Aorta (tissue), 5 donors: ENCODE measurements at places on chromosomes 3 and 15.

DNA sequence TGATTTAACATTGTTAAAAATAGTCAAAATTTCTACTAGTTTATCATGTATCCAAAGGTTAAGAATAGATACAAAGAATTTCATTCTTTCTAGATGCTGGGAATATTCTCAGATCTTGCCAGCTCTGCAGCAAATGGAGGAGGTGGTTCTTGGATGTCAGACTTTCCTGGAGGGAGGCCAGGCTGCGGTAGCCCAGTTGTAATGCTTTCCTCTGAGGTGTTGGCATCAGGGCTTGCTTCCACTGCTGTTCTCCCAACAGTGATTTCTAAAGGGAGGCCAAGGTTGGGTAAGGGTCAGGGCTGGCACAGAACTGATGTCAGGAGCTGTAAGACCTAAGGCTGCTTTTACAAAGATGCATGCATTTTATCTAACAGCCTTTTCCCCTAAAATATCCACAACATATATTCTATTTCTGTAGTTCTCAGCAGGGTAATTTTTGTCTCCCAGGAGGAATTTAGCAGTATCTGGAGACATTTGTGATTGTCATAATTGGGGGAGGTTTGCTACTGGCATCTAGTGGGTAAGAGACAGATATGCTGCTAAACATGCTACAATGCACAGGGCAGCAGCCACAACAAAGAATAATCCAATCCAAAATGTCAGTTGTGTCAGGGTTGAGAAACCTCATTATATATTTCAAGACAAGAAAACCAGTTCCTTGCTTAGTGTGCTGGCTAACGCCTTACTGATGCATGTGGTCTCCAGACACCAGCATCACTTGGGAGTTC, 42.0 kb upstream of the SPTSSB start:
- peak; percentile 87 for DNase-seq

GRCh38 chr15:87570206-87570605, 686.3 kb downstream of the NTRK3 start:
- DNase-seq, result no peak

GRCh38 chr3:138492980-138493675, 58.7 kb downstream of the ESYT3 start:
- DNase-seq, result no peak

- DNase-seq, result no peak
Observed at GRCh38 chr3:153284282-153284938, 122.4 kb downstream of the RAP2B start.

DNA sequence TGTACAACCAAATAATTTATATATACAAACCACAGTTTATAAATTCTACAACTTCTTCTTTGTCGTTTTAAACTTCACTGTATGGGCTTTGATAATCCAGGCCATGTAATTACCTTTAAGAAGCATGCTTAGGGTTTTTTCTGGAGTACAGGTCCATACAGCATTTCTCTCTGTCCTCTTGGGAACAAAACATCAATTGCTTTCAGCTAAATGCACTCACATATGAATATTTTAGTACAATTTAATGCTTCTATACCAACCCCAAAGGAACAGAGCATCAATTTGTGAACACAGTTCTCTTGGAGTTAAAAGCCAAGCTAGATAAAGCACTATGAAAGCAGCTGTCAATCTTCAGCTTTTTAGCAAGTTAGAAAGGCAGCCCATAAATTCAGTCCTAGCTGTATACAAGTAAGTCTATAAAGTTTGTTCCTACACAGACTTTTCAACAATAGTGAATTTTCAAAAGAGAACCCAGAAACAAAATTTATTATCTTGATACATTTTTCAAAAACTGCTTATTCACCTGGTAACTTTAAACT, 66.1 kb downstream of the ETFA start:
- DNase-seq, result no peak

GRCh38 chr3:155031186-155031585, 48.9 kb upstream of the MME start:
- DNase-seq, result no peak

- no peak for DNase-seq
Observed at GRCh38 chr3:110479731-110480130, 591.9 kb upstream of the NECTIN3 start.

DNA sequence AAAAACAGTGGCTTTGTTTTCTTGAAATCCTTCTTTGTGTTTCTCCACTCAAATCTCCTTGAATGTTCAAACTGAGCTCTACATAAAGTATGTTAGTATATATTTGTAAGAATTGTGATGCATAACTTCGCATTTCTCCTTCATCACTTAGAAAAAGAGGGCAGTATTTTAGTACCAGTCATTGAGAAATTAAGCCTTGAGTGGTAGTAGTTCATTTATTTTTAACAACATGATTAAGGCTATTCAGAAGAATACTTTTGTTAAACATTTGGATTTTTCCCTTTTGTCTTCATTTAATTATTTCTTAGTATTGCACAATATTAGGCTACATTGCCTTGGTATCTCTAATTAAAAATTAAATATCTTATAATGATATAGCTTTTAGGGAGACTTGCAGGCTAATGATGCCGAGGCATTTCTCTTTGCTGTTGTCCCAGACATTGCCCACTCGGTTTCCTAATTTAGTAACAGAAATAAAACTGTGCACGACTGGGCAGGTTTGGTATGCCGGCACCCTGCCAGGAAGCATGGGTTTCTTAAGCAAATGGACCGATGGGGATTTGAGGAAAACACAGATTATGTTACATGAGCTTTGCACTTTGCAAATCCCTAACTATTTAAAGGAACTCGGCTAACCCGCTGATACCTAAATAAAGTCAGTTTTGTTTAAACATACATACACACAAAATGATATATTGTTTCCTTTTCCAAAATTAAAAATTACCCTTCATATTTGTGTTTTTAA, 54.7 kb downstream of the LRRC28 start:
- peak; percentile 87 for DNase-seq

DNA sequence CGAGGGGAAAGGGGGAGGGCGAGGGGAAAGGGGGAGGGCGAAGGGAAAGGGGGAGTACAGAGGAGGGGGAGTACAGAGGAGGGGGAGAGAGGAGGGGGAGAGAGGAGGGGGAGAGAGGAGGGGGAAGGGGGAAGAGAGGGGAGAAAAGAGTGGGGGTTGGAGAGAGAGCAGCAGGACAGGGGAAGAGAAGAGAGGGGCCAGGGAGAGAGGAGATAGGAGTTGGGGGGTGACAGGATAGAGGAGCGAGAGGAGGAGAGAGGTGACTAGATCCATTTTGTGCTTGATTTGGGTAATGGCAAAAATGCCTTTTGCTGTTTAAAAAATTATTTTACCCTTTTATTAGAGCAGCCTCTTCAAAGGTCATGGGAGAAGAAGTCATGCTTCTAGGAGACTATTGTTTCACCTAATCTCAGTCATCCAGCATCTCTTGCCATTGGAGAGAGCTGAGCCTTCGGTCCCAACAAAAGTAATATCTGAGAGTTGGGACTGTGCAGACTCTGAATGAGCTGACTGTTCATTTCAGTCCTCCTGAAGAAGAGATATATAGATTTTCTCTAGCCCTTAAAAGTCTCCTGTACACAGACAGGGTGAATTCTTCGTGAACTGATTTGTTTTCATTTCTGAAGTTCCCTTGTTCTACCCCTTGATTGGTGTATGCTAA, 15.1 kb upstream of the TOP2B start:
- DNase-seq, result no peak

DNA sequence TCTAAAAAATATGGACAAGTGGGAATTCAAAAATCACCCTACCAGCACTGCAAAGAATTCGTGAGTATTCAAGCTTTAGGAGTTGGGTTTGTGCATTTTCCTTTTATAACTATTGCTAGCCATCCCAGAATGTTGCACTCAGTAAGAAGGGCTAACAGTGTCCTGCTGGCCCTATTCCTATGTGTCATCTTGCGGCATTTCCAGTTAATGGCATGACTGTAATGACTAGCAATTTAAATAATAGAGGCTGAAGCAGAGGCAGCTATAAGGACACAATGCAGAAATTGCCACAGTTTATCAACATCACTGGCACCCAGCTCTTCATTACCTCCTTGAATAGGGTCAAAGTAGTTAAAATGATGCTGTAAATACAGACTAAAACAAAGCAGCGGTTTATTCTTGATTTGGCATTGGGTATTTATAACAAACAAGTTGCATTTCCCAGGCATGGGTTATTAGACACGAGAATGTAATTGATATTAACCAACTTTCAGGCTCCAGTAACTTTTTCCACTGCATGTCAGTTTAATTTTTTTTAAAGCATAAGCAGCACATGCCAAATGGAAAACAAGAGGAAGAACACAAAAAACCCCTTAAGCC, 177.6 kb downstream of the FHIT start:
- no peak for DNase-seq

GRCh38 chr3:64209866-64210621, 15.2 kb downstream of the PRICKLE2 start:
- peak; percentile 92 for DNase-seq

DNA sequence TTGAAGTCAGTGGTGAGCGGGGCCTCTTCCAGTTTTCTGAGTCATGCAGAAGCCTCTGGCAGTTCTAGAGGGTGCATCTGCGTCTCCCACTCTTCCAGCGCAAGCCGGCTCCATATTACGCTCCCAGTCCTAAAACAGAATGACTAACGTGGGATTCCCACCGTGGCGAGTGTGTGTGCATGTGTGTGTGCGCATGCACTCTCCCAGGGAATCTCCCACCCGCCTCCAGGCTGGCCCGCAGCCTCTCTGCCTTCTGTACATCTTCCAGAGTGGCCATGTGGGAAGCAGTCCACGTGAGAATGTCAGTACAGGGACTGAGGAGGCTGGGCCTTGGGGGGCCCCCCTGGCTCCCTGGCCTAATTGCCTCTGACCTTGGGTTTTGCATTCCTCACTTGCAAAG, 87.7 kb downstream of the LSM3 start:
- no peak for DNase-seq

DNA sequence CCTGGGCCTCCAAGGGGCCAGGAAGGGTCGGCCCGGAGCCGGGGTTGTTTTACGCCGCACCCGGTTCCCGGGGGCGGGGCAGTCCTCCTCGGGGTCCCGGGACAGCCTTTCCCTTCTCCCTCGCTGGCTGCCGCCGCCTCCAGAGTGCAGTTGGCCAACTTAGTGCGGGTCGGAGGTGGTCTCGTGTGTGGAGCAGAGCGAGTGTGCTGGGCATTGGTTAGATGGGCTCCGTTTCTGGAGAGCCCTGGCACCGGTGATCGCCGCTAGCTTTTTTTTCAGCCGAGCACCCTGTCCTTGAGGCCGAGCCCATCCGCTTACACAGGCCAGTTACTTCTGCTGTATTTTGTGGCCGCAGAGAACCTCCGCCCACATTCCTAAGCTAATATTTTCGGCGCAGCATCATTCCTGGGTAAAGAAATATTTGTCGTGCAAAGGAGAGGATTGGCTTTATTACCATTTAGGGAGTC, 585 bp downstream of the KIF23 start:
- peak; percentile 84 for DNase-seq

GRCh38 chr15:70062321-70062956, 35.3 kb downstream of the TLE3 start:
- DNase-seq, result peak; percentile 88

DNA sequence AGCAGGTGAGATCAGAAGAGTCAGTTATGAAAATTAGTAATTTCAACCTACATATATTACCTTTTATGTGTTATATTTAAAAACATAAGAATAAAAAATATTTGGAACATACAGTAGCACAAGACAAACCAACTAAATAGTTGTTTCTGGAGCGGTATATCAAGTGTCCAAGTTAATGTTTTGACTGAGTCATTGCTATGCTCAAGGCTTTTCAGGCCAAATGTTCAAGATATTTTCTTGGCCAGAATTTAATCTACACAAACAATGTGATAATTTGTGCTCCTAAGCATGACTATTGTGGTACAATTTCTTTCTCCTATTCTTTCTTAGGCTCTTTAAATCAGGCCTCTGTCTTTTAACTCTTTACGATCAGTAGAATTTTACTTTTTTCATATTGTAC, 412.4 kb downstream of the RAP2B start:
- DNase-seq, result no peak

GRCh38 chr3:56467108-56467507, 1.2 kb downstream of the ERC2 start:
- no peak for DNase-seq

- no peak for DNase-seq
Observed at GRCh38 chr3:154972951-154973350, 107.2 kb upstream of the MME start.

- peak; percentile 80 for DNase-seq
Observed at GRCh38 chr3:49500732-49501609, 30.9 kb downstream of the DAG1 start.

- peak; percentile 48 for DNase-seq
Observed at GRCh38 chr3:38376098-38376816, 29.7 kb downstream of the XYLB start.
